CD4-positive, alpha-beta T cell treated with Interleukin-15 for 1 hour (primary cell): ENCODE measurements at places on chromosomes 1 and 21.

- no peak for DNase-seq
Observed at GRCh38 chr1:209650454-209650853, 1.8 kb downstream of the LAMB3 start.

DNA sequence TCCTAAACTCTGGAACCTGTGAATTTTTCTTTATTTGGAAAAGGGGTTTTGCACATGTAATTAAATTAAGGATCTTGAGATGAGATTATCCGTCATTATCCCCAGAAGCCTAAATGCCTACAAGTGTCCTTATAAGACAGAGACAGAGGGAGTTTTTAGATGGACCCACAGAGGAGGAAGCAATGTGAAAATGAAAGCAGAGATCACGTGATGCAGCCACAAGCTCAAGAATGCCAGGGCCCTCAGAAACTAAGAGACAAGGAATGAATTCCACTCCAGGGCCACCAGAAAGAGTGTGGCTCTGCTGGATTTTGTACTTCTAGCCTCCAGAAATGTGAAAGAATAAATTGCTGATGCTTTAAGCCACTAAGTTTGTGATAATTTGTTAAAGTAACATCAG, 183.6 kb upstream of the UBE2U start:
- DNase-seq = no peak

- no peak for DNase-seq
Observed at GRCh38 chr1:111571239-111571638, 48.4 kb upstream of the RAP1A start.

DNA sequence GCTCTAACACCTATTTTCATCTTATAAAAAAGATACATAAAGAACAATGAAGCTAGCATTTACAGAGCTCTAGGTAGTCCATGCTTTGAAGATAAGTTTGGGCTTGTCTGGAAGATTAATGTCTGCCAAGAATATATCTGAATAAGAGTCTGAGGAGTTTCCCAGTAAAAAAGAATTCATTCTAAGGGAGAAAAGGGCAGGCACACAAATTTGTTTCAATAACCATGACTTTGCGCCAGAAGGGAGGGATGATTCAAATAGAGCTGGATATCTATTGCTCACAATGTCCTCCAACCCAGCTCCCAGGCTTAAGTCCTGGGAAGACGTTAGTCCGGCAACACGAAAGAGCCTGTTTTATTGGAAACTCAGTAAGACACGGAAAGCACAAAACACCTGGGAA, 9.7 kb upstream of the TTLL7 start:
- DNase-seq = no peak

GRCh38 chr1:67695963-67696362, 11.0 kb downstream of the GADD45A start:
- DNase-seq = no peak

- no peak for DNase-seq
Observed at GRCh38 chr1:48808496-48808895, 31.8 kb upstream of the BEND5 start.

DNA sequence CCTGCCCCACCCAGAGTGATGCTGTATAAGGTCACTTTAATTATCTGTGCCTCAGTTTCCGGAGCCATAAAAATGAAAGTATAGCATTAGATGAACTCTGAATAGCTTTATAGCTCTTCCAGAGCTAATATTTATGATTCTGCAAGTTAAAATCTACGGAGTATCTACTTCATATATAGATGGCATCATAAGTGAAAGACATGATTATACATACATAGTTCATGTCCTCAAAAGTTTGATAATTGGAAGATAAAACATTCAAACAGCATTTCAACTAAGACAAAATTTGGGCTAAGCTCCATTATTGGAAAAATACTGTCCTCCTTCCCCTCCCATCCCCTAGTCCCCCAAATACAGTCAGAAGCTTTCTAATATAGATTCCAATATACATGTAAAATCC, 4.2 kb downstream of the AKT3 start:
- no peak for DNase-seq
